ENCODE measurements at places on chromosomes 6 and 20.
A peak's percentile ranks its signal among the peaks of the same experiment; 100 is the strongest.

DNA sequence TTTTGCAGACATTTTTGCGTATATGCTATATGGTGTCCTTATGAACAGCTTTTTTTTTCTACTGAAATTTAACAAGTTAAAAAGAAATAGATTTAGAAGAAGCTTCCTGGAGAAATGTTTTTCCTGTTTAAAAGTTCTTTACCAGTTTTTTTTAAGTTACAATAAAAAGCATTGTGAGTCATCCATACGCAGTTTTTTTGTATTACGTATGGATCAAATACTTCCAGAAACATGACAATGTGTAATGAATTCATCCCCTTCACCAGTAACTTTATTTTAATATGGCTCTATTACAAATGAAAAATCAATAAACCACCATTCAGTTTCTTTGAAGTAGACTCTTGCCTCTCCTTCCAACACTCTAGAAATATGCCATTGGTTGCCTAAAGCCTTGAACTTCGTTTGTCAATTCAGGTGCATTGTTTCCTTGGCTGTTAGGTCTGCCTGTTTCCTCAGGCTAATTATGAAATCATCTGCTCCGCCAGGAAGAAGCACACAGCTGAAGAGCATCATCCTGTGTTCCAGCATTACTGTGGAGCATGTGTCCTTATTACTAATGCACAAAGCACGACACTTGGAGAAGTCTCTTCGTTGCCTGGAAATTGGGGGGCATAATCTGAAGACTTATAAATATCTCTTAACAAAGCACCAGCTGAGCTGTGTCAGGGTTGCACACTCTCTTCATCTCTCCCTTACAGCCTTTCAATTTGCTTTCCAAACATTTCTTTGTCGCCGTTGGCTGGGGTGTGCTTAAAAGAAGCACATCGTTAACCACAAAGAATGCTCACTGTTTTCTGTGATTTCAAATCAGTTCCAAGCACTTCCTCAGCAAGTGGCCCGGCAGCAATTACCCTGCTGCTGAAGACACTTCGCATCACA, 9.6 kb downstream of the MOXD1 start:
- DNase-seq: no peak

DNA sequence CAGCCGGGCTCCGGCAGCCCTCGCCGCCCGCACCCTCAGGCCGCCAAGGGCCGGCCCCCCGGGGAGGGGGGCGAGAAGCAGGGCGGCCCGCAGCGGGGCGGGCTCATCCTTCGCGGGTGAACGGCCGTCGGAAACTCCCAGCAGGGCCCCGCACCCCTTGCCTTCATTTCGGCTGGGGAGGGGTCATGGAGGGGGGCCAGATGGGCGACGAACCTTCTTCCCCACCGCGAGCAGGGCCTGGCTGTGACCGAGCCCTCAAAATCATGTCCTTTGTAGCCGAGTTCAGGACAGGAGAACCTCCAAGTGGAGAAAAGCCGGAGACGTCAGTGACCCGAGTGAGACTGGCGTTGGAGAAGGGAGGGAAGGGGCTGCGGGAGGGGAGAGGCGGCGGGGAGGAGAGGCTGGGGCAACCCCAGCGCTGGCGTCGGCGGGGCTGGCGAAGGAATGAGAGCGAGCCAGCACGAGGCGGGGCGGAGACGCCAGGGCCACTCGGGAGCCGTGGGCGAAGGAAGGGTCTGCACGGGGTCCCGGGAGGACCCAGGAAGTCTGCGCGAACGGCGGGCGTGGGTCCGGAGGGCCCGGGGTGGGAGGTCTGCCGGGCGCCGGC, 571 bp upstream of the FOXC1 start:
- no peak for DNase-seq

- no peak for DNase-seq
Observed at GRCh38 chr20:38997622-38998021, 35.5 kb downstream of the DHX35 start.

DNA sequence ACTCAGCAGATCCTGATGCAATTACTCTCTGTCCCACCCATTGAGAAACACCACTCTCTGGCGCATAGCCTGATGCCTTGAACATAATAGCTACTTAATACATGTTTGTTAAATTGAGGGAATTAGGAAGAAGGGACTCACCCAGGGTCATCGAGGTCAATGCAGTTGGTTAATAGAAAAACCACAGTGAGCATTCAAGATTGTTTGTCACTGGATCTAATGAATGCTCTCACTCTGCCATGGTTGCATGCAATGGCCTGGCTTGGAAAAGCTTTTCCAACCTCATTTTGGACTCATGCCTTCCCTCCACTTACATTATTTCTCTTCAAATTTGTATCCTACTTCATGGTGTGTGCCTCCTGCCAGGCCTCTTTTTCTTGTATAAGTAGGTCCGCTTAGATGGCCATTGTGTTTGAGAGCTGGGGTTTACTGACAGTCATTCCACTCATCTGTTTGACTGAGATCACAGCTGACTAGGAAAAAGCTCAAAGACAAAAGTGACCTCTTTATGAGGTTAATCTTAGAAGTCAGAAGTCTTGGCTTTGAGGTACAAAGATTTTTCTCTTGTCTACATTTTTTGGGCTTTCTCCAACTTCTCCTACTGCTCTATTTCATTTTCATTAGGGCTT, 154.8 kb upstream of the RAB32 start:
- DNase-seq: no peak

DNA sequence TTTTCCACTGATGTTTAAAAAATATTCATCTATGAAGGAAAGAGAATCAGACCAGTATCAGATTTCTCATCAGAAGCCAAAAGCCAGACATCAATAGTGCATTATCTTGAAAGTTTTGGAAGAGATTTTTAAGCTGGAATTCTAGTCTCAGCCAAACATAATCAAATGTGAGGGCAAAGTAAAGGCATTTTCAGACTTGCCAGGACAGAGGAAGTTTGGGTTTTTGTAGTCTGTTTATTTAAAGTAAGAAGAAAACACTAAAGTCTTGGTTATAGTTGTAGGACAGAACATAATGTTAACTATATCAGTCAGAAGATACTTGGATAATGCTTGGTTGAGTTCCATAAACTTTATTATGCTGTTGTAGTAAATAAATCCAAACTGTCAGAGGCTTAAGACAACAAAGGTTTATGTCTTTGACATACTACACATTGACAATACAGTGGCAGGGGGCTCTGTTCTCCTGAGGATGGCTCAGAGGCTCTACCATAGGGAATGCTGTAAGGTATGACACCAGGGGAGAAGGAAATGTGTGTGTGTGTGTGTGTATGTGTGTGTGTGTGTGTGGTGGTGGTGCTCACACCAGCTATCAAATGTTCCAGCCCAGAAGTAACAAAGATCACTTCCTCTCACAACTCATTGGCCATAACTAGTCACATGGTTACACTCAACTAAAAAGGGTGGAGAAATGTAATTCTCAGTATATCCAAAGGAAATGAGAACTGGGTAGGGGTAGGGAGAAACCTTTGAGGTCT, 26.7 kb upstream of the YWHAB start:
- DNase-seq: no peak

DNA sequence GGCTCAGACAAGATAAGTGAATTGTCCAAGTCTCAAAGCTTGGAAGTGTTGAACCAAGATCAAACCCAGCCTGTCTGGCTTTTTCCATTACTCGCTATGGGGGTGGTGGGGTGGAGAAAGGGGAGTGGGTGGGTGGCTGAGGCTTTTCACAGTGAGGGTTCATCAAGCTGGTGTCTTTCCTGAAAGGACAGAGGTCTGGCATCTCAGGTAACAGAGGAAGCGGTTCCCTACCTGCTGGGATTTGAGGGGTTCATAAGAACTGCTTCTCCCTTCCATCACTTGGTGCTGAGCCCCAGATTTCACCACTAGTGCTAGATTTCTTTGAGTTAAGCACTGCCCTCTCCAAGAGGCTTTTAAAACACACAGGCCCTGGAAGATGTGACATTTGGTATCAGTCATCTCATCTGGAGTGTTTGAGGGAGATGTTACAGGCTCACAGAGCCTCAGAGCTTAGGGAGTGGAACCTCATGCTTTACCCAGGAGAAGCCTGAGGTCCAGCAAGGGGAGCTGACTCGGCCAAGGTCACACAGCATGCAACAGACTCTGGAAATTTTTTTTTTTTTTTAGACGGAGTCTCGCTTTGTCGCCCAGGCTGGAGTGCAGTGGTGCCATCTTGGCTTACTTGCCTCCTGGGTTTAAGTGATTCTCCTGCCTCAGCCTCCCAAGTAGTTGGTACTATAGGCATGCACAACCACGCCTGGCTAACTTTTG, 6.0 kb upstream of the VEGFA start:
- DNase-seq: no peak

DNA sequence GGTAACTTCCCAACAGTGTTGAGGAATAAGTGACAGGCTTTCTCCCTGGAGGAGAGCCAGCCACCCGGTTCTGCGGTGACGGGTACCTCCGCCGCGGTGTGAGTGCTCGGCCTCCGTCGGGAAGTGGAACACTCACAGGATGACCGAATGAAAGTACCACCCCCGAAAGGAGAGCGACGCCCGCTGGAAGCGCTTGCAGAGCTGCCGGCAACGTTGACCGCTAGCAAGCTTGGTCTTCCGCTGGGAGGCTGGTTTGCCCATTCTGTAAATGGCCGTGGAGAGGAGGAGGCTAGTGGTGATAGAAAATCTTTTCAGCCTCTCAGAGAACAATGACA, 614 bp upstream of the TMEM242 start:
- peak; percentile 84 for DNase-seq

GRCh38 chr6:34190504-34191122, 44.7 kb upstream of the GRM4 start:
- no peak for DNase-seq

- no peak for DNase-seq
Observed at GRCh38 chr20:37315452-37316110, 26.1 kb downstream of the MANBAL start.

GRCh38 chr6:34585512-34586061, 29.5 kb upstream of the SPDEF start:
- no peak for DNase-seq

GRCh38 chr6:108627692-108628550, 67.2 kb downstream of the FOXO3 start:
- DNase-seq: no peak

DNA sequence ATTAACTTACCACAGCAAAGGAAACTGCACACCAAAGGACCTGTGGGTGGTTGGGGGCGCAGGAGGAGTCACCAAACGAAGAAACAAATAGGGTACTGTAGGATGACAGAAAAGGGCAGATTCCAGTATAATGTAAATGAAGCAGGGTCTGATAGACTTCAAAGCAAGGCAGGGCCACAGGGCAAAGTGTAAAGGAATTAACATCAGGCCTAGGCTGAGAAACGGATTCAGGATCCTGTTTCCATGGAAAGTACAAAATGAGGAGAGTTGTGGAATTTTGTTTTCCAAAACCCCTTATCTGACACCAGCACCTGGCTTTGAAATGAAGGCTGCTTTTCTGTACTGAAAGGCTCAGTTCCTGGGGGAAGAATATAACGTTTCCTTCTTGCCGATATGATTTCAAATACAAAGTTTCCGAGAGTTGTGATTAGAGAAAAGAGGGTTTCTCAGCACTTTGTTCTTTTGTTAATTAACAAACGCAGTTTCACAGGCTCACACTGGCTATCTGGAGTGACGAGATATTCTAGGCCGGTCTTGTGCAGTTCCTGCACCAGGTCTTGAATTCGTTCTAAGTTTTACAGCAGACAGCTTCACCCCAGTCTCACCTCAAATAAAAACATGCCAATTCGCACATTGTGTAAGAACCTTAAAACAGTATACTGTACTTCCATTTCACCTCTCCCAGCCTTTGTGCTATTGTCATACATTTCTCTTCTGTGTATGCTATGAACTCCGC, 5.8 kb downstream of the DEFB123 start:
- DNase-seq: no peak

GRCh38 chr20:31652917-31653396, 15.2 kb downstream of the COX4I2 start:
- no peak for DNase-seq

DNA sequence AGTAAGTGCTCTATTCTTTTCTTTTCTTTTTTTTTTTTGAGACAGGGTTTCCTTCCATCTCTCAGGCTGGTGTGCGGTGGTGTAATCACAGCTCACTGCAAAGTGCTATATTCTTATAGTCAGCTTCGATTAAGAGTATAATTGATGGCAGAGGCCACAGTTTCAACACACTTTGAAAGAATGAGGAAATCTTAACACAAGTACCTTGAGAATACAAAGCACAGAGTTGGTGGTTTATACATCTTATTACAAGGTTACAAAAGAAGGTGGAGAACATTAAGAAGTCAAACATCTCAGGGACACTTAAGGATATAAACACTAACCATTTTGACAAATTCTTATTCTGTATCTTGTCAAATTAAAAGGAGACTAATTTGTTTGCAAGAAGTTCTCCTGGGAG, 180.5 kb downstream of the SOD2 start:
- no peak for DNase-seq

DNA sequence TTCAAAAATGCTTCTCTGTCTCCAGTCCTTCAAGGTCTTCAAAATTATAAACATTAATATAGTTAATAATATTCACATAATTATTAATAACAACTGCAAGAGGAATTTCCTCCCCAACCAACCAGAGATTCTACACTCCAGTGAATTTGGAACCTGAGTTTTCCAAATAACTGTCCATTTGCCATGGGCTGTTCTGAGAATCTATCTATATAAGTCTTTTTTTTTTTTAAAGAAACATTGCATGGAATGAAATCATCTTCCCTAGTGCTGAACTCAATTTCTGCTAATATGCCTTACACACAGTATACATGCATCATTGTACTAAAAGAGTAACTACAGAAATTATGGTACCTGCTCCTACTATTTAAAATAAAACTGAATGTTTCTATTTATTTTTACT, 113.9 kb downstream of the SLC22A3 start:
- no peak for DNase-seq

DNA sequence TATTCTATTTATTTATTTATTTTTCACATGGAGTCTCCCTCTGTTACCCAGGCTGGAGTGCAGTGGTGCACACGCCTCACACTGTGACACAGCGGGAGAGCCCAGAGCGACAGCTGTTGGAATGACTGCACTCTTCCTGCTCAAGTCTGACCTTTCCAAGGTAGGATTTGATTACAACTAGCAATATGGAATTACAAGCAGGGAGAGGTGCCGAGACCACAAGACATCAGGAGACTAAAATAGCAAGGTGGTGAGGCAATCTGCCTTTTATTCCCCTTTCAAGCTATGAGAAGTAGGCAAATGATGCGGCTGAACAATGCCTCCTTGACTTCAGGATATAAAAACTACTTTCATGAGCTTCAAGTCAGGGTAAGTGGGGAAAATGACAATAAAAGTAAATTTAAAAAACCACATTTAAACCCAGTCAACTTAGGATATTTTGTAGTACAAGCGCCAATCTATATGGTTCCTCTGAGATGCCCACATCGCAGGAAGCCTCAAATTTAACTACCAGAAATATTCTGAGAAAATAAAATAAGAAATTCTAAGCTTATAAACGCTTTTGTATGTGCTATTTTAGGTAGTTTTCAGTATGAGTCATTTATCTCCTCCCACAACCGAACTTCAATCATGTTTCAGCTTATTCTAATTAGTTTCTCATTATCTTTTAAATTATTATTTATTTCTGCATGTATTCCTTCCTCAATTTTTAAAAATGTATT, 146.9 kb upstream of the SGK1 start:
- DNase-seq: no peak

DNA sequence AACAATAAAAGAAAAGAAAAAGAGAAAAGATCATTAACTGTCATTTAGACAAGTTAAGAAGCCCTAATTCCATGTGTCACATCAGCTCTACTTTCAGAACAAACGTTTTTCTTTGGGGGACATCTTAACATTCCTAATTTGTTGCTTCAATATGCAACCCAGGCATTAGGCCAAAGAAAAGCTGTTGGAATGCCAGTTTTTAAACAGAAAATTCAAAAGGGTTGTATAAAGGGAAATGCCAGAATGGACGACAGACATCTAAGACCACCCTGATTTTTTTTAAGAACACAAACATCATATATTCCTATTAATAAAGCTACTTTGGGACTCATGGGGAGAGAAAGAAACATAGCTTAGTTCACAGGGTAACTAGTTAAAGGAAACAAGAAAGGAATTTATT, 315.0 kb downstream of the GMDS start:
- no peak for DNase-seq

Measured in dorsolateral prefrontal cortex (tissue), 122 donors.